ENCODE measurements at places on chromosomes 1 and 21.

DNA sequence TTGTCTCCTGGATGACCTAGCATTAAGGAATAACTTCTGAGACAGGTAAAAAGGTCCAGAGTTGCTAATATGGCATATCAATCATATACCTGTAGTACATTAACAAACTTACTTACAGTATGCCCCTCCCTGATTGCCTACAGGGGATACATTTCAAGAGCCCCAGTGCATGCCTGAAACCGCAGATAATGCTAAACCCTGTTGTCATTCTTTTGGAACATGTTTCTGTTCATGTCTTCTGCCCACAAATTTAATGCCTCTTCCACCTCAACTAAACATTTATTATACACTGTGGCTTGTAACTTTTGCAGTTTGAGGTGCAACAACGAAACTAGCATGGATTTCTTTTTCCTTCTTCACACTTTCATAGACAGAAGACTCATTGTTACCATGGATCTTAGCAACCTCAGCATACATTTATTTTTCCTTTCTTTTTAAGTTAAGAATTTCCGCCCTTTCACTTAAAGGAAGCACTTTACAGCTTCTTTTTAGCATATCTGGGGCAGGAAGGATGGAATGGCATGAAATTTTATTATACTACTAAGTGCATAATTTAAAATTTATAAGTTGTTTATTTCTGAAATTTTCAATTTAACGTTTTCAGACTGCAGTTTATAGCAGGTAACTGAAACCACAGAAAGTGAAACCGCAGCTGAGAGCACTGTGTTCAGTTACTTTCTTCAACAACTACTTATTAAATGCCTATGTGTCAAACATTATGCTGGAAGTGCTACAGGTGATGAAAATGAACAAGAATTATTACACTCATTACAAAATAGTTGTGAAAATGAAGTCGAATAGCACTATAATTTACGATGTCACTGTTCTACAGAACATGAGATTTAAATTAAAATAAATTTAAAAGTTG is 25.3 kb downstream of the F13B start:
- no peak for DNase-seq

- DNase-seq: no peak
These were observed 3.5 kb upstream of the PADI1 start for GRCh38 chr1:17201201-17202021.

- DNase-seq: no peak
These were observed 24.5 kb upstream of the PPP2R5A start for GRCh38 chr1:212260557-212261355.

GRCh38 chr1:1058921-1059493 is 15.1 kb downstream of the RNF223 start:
- no peak for DNase-seq

GRCh38 chr1:167248707-167249642 is 28.3 kb downstream of the POU2F1 start:
- DNase-seq: no peak
